ENCODE measurements at places on chromosomes 12 and 14.

DNA sequence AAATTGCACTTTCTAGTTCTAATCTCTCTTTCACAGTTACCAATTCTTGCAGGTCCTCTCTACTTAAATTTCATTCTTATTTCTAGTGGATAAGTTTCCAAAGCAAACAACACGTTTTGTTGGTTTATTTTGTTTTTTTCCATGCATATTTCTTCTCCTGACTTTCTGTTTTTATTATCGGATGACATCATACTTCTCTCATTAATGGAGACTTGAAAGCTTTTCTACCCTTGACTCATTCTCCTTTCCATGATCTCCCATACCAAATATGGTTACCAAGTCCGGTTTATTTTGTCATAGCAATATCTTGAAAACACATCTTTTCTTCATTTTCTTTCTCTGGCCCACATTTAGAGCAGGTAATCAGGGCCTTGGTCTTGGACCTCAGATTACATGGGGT is 796.5 kb downstream of the GALC start:
- DNase-seq: no peak

- no peak for DNase-seq
These were observed 24.6 kb upstream of the UBC start for GRCh38 chr12:124939079-124939420.

- no peak for DNase-seq
These were observed 128.0 kb upstream of the RASSF8 start for GRCh38 chr12:25830456-25830855.

GRCh38 chr12:86721713-86722397 is 465.7 kb upstream of the MGAT4C start:
- no peak for DNase-seq

GRCh38 chr14:98957211-98958047 is 314.6 kb downstream of the BCL11B start:
- DNase-seq: no peak

DNA sequence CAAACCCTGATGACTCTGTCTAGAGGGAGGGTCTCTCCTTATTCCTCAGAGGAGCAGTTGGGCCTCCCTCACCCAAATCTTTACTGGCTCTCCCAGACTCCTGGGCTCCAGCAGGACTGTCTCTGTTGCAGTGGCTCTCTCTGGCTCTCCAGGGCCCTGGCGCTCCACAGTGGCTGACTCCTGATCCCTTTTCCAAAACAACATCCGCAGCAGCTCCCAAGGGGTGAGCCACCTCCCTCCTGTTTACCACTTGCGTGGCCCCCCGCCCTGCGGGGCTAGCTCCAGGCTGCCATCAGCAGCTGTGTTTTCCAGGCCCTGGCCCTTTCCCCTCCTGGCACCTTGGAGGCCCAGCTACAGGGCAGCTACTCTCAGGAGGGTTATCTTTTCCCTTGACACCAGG is 123.5 kb downstream of the CALM1 start:
- DNase-seq: no peak

DNA sequence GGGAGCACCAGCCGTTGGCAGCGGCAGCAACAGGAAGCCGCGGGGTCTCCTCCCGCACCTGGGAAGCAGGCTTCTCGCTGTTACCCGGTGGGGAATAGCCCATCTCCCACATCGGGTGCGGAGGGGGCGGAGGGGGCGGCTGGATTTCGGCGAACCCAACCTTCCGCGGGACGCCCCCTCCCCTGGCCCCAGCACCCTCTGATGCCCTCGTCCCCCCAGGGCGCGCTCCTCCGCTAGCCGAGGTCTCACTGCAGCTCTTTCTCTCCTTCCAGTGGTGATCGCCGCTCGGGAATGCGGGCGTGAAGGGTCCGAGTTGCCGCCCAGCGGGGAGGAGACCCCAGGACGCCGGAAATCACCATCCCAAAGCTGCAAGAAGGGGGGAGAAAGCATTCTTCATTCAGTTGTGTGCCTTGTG is 303 bp downstream of the SAMD4A start:
- DNase-seq: no peak

DNA sequence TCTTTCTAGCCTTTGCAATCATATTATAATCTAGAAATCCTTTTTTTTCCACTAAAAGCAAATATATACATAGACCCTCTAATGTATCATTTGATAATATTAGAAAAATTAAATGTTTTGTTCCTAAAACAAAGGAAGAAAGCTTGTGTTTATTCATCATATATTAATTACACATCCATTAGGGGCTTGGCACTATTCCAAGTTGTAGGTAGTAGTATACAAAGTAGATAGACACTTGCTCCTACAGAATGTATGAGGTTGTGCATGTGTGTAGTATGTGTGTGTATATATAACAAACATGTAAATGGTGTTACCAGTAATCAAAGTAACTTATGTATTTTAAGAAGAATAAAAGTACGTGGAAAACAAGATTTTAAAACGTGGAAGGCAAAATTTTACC is 15.0 kb upstream of the KCNMB4 start:
- DNase-seq: no peak

- no peak for DNase-seq
These were observed 144.4 kb downstream of the SEC23A start for GRCh38 chr14:38958589-38958988.

DNA sequence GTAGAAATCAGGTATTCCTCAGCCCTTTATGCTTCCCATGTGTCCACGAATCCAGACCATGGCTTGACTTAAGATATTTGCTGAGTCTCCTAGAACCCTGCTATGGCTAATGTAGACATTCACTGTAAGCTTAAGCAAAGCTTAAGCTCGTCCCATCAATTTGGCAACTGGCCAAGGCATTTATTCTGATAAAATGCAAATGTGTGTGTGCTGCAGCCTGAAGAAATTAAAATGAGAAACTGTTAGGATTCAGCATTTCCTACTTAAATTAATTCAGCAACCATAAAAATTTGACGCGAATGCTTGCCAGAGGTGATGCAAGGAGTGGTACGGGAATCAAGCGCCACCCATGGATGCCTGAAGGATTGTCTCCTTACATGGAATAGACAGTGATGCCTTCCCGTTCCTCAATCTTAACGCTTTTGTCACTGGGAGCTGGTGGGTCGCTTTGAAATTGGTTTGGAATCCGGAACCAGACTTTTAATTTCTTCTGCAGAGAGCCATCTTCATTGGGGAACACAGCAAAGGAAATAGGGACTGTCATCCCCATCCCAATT is 13.2 kb downstream of the HEBP1 start:
- no peak for DNase-seq

DNA sequence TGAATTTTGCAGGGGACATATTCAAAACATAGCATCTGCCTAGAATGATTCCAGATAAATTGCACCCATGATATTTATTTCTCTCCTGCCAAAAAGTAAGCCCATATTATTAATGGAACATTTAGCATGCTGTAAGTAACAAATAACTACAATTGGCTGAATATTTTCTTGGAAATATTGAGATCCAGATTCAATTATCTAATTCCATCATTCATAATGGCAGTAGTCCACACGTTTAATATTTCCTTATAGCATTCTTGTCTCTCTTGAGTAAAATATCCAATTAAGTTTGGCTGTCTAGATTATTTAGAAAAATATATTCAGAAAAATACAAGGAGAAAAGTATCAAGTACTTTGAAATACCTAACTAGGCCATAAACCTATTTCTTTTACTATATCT is 157.5 kb downstream of the FLRT2 start:
- DNase-seq: no peak

GRCh38 chr14:103763730-103764488 is 48.3 kb downstream of the ZFYVE21 start:
- no peak for DNase-seq

DNA sequence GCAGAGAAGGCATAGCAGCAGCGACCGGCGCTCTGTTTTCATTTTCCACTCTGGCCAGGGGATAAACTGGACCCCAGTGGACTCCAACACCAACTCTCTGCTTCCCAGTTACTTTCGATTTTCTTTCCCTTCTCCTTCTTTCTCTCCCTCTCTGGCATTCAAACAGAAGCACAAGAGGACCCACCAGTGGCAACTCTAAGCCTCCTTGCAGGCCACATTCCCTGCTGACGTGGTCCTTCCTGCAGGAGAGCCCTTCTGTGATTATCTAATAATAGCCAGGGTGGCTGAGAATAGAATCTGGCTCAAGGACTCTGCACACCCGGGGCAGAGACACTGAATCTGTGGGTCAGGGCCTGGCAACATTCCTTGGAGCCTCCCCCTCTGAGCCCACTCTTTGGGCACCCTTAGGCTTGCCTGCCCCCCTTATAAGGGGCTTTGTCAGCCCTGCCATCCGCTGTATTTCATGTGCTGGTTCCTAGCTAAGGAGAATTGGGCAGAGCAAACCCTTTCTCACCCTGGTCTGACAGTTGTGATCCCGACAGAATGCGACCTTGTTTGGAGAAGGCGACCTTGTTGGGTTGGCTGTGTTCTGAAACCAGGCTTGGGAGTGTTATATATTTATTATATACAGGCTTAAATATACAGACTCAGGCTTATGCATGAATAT is 8.2 kb upstream of the HOXC6 start:
- no peak for DNase-seq

GRCh38 chr14:77812028-77812427 is 12.1 kb downstream of the ADCK1 start:
- DNase-seq: no peak

DNA sequence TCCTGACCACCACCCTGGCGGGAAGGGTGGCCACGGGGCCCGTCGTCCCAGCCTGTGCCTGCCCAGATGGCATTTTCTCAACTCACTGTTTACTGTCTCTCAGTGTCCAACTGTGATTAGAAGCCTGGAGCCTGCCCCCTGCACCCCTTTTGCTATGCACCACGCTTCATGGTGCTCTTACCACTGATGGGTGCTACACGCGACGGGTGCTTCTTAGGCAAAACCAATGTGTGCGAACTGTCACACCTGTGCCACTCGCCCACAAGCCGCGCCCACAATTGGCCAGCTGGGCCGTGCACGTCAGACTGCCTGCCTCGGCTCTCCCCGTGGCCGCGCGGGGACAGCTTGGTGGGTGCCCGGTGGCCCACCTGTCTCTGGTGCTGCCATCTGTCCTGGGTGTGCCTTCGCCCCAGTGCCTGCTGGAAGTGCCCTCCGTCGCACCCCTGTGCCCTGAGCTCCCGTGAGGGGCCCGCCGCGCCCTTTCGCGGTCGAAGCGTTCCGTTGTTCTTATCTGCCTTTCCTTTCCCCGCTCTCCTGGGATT is 15.1 kb upstream of the AMN start:
- no peak for DNase-seq

DNA sequence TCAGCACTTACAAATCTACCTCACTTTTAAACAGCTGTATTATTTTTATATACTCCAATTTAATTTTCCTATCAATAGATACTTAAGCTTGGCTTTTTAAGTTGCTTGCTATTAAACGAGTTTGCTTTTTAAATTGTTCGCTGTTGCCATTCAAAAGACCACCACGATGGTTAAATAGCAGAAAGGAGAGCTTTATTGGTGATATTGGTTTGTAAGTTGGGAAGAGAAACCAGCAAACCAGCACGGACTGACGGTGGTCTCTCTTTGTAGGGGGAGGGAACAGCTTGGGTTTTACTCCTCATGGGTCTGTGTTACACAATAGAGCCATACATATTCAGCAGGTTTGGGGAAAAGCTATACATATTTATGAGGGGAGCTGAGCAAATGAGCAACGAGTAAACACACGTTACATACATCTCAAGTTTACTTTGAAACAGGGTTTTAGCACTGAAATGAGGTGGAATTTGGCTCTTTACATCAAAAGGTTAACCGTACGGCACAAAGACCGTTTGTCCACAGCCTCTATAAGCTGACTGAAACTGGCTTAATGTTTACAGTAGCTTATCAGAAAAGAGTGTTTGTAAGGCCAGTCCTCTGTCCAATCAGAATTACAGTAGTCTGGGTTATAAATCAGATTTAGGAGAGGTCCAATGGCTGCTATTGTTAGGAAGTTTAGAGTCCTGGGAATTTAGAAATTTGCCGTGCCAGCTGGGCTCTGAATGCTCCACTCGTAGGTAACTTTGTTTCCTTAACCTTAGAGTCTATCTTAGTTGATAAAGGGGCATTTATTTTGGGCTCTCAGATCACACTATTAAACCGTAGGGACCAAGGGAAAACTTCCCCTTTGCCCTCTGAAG is 69.7 kb upstream of the DHRS4 start:
- no peak for DNase-seq

DNA sequence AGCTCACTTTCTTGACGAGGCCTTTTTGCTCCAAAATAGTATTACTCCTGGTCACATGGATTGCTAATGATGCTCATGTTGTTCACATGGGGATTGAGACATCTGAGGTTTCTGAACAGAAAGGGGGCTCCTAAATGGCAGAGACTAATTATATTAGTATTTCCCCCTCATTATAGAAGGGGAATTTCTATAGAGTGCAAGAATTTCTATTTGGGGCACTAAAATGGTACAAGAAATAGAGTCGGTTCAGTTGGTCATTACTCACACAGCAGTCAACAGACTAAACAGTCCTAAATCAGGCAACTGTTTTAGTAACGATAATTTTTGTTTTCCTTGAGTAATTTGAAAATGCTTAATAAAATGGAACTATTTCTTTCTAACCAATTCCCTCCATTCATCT is 108.9 kb downstream of the DACT1 start:
- no peak for DNase-seq

- DNase-seq: no peak
These were observed 103.3 kb upstream of the FZD10 start for GRCh38 chr12:130058926-130059472.

DNA sequence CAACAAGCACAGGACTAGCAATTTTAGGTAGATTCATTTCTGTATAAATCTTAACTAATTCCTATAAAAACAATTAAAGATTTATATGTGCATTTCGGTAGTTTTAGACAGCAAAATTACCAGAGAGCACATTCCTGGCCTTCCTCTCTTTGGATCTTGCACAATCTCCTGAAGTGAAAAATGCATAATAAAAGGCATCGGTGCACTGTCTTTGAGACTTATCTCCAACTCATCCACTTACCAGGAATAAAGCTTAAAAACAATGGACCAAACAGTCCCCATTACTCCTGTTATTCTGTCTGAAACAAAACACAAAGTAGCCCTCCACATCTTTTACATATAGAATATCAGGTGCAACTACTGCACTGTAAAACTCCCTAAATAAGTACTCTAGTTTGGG is 69.3 kb downstream of the HECTD1 start:
- no peak for DNase-seq

GRCh38 chr14:33839193-33840076 is 111.4 kb downstream of the EGLN3 start:
- DNase-seq: peak; percentile 48

GRCh38 chr12:117145597-117146154 is 44.6 kb downstream of the FBXO21 start:
- no peak for DNase-seq

- DNase-seq: no peak
These were observed 209.1 kb downstream of the NUBPL start for GRCh38 chr14:31770271-31770670.
